Activated T-cell treated with anti-CD3 and anti-CD28 coated beads, Interleukin-2, amount 50 U/mL, for 72 hours (primary cell): ENCODE measurements at places on chromosomes 7 and 10. TPM values are rescaled to one million over a fixed set of nuclear protein-coding genes. Genes with fewer than 3 reads are reported as not detected.
A peak's percentile ranks its signal among the peaks of the same experiment; 100 is the strongest.

DNA sequence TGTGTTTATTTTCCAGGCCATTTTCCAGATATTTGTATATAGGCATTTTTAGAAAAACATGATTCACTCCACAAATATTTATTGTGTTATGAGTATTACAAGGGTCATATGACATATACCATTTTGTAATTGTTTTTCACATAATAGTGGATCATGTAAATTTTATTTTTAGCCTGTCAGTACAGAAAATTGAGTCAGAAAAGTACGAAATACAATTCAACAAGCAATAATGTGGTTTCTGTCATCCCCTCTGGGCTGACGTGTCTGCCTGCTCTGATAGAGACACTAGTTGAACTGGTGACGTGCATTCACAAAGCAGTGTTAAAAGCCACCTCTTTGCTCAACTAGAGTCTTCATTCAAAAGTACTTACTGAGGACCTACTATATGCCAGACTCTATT is 97.9 kb upstream of the STEAP1B start:
- no peak for DNase-seq

Gene NOD1
- total RNA-seq = 16.0 TPM

- no peak for DNase-seq
These were observed 258.1 kb downstream of the TWIST1 start for GRCh38 chr7:18859318-18859717.

DNA sequence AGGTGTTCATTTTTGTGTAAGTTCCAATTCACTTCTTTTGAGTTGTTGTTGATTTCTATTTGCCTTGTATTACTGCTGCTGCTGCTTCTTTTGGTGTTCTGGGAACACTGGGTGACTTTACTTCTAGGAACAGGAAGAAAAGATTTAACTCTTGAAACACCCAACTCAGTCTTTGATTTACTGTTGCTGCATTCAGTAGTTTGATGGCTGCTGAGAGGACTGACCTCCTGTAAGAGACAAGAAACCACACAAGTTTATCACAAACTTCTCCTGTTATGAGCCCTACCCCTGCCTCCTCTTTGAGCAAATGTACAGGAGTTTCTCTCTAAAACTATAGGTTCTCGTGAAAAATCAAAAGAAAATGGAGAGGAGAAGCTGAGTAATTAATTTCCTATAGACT is 161.7 kb downstream of the CTTNBP2 start:
- no peak for DNase-seq

Gene POM121L12
- not detected for total RNA-seq

Gene ARHGAP22
- total RNA-seq = not detected

Gene ADARB2
- 2.0 TPM for total RNA-seq

GRCh38 chr10:129258283-129258923 is 208.6 kb upstream of the MGMT start:
- no peak for DNase-seq

Gene ANKRD1
- not detected for total RNA-seq

GRCh38 chr10:116526219-116526618 is 19.5 kb upstream of the PNLIP start:
- no peak for DNase-seq

DNA sequence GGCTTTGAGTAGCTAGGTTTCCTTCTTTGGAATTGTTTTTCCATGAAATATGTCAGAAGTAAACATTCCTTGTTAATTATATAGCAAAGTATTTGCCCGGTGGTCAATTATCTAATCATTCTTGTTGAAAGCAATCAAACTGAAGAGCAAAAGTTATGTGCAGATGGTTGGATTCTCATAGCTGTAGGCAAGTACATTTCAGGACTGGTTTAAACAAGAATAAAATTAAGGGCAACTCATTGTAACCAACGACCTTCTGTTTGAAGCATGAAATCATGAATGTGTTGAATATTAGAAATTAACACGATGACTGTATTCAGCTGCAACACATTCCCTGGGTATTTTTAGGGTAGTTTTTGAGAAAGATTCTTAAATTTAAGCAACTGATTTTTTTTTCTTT is 61.8 kb upstream of the NMT2 start:
- no peak for DNase-seq

Gene LIPM
- total RNA-seq = not detected

DNA sequence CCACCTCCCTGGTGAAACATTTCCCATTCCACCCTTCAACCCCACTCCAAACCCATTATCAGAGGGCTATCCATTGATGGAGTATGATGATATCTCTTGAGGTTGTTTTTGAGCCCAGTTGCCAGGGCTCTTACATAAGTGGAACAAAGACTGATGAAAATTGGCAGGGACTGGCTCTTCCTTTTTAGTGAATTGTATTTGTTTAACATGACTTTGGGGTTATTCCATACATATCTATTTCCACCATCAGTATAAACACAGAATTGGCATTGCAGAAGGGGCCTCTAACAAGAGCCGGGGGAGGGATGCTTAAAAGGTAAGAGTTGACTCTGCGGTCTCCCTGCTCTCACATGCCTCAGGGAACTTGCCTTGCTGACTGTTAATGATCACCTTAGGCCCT is 28.9 kb downstream of the FZD1 start:
- no peak for DNase-seq

- no peak for DNase-seq
These were observed 1.0 kb upstream of the SPAG6 start for GRCh38 chr10:22344249-22344648.

DNA sequence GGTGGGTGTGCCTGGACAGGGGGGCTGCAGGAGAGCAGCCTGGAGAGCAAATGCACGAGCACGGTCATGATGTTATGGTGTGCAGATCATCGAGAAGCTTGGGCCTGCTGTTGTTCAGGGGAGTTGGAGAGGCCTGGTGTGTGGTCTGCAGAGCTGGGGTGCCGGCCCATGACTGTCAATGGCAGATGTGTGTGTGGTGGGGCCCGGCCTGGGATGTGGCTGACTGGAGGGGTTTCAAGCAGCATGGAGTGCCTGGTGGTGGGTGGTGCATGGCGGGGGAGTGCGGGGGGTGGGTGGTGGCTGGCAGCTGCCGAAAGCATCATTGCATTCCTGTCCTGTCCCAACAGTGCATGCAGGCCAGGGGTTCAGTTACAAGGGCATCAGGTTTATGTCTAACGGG is 122.6 kb downstream of the DOCK1 start:
- DNase-seq = no peak

Gene ATAD1
- total RNA-seq = 55.9 TPM

Gene GFRA1
- not detected for total RNA-seq

GRCh38 chr10:35643151-35644049 is 1.3 kb upstream of the FZD8 start:
- peak; percentile 6 for DNase-seq

DNA sequence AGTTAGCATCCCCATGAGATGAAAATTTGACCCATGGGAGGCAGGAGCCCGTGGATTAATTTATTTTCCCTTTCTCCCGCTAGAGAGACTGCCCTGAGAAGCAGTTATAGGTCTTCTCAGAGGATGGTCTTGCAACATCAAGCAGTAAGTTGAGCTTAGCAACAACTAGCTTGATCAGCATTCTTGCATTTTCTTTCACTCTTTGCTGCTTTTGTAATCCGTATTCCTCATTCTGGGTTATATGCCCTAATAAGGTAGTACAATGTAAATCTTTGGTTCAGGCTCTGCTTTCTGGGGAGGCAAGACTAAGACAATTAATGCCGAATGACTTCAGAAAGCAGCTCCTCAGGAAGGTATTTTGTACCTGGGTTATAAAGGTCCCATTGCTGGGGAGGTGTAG is 146.8 kb downstream of the FZD1 start:
- DNase-seq = no peak

Gene RET
- total RNA-seq = 0.67 TPM

GRCh38 chr10:24973163-24973562 is 20.8 kb upstream of the PRTFDC1 start:
- DNase-seq = no peak

DNA sequence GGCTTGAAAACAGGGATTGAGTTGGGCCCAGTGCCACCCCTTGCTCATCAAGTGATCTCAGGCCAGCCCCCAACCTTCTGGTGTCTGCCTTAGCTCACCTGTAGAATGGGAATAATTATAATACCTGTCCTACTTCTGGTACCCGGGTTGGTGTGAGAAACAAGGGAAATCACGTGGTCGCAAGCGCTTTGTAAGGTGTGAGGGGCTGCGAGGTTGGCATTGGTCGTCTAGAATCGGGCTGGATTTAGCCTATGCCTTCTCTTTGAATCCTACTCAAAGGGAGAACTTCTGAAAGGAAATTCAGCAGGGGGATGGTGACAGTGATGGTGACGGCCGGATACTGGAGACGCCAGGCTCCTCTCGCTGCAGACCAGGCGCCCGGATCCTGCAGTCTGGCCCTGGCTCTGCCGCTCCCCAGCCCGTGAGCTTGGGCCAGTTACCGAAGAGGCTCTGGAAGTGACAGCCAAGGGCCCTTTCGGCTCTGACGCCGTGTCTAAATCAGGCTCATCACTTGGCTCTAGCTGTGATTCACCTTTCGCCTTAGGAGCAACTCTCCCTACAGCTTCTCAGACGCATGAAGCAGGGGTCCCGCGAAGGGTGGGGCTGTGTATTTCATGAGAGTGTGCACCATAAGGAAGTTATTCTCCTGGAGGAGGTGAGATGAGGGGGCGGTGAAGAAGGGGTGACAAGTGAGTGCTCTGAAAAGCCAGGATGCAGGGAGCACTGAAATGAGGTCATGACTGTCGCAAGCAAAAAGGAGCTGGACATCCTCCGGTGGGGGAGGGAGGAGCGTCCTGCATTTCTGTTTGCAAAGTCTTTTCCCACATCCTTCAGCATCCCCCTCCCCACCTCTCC is 4.0 kb upstream of the CREB5 start:
- peak; percentile 3 for DNase-seq

DNA sequence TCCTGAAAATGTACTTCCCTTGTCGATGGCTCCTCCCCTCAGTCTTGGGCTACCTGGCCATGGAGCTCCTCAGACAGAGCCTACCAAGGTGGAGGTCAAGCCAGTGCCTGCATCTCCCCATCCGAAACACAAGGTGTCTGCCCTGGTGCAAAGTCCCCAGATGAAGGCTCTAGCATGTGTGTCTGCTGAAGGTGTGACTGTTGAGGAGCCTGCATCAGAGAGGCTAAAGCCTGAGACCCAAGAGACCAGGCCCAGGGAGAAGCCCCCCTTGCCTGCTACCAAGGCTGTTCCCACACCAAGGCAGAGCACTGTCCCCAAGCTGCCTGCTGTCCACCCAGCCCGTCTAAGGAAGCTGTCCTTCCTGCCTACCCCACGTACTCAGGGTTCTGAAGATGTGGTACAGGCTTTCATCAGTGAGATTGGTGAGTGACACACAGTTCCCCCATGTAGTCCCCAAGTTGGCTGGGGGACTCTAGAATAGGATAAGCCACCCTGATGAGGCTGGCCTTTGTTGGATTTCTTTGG is 8.8 kb downstream of the PPRC1 start:
- DNase-seq = no peak

GRCh38 chr7:157432541-157432956 is 95.7 kb downstream of the DNAJB6 start:
- DNase-seq = no peak

Gene BTBD16
- total RNA-seq = not detected

GRCh38 chr7:135991322-135991721 is 14.2 kb upstream of the MTPN start:
- DNase-seq = no peak

DNA sequence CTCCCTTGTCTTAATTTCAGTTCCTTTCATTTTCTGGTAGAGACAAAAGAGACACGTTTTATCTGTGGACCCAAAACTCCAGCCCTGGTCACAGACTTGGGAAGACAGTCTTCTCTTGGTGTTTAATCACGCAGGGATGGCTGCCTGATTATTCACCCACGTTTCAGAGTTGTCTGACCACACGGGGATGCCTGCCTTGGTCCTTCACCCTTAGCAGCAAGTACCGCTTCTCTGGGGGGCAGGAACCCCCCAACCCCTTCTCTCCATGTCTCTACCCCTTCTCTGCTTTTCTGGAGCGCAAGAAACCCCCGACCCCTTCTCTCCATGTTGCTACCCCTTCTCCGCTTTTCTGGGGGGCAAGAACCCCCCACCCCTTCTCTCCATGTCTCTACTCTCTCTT is 95.8 kb downstream of the MACC1 start:
- DNase-seq = no peak

- no peak for DNase-seq
These were observed 12.5 kb upstream of the SFRP5 start for GRCh38 chr10:97784200-97784810.

GRCh38 chr10:14742382-14742781 is 32.3 kb downstream of the FAM107B start:
- no peak for DNase-seq

Gene PURB
- total RNA-seq = 29.6 TPM

DNA sequence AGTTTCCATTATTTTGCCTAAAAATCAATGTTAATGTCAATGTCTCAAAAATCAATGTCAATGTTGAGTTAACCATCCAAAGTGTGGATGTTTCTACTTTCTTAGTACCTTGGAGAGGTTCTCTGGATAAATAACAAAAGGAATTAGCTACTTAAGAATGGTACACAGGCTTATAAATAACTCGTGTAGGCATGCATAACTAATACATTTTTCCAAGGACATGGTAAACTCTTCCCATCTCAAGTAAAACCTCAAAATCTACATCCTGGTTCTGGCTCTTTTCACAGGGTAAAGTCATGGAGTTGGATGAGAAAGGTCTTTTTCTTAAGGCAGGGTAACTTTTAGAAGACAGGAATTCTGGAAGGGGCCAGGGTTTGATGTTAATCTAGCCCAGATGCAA is 59.9 kb downstream of the CAV1 start:
- no peak for DNase-seq

DNA sequence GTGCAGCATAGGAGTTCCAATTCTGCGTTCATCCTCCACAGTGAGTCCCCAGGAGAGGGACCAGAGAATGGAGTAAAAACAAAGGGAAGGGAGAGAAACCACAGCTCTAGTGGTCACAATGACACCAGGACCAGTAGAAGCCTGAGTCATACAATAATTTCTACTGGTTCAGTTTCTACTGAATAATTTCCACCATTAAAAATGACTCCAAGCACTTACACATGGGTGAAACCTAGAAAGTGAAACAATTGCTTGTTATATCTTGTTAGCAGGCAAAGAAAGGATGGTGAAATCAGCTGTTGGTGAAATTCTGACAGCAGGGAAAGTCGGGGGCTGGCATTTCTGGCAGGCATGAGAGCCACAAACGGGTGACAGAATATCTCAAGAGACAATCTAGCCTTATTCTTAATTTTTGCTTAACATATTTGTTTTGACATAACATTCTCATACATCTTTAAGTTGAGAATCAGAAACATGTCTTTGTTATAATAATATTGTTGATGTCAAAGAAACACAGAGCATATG is 1065.8 kb upstream of the C7orf33 start:
- no peak for DNase-seq

- no peak for DNase-seq
These were observed 61.7 kb upstream of the RAB11FIP2 start for GRCh38 chr10:118108194-118109026.

GRCh38 chr7:16817536-16817935 is 12.7 kb upstream of the AGR2 start:
- DNase-seq = no peak

- DNase-seq = no peak
These were observed 72.0 kb upstream of the SMNDC1 start for GRCh38 chr10:110376767-110377160.

DNA sequence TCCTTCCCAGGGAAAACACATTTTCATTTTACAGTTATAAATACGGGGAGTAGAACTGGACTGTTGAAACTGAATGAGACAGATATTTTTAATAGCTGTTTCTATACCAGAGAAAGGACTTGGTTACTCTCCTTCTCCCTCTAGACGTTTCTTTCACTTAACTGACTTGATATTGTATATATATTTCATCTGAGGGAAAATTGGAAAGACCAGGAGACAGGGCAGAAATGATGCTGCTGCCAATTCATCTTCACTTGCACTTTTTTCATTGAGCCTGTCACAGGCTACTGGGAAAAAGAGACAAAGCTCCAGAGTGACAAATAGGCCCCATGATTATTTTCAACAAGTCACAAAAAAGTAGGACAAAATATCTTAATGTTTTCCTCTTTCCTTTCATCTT is 636.0 kb upstream of the TPK1 start:
- DNase-seq = no peak

Gene NME8
- total RNA-seq = not detected
